ENCODE measurements at places on chromosomes 5 and 9. TPM values are rescaled to one million over a fixed set of nuclear protein-coding genes. Genes with fewer than 3 reads are reported as not detected.

Gene PCDHA10
- total RNA-seq, result 2.9 TPM

Gene CYLC2
- not detected for total RNA-seq

Gene SLC4A9
- 0.18 TPM for total RNA-seq

Gene BRINP1
- total RNA-seq, result not detected

Gene MRNIP
- total RNA-seq, result 54.4 TPM

Gene TICAM2
- 5.9 TPM for total RNA-seq

Gene CCDC180
- total RNA-seq, result 8.2 TPM

- no peak for DNase-seq
Observed at GRCh38 chr5:160556846-160557245, 135.2 kb downstream of the PTTG1 start.

GRCh38 chr5:17228821-17229291, 11.4 kb downstream of the BASP1 start:
- DNase-seq, result no peak

DNA sequence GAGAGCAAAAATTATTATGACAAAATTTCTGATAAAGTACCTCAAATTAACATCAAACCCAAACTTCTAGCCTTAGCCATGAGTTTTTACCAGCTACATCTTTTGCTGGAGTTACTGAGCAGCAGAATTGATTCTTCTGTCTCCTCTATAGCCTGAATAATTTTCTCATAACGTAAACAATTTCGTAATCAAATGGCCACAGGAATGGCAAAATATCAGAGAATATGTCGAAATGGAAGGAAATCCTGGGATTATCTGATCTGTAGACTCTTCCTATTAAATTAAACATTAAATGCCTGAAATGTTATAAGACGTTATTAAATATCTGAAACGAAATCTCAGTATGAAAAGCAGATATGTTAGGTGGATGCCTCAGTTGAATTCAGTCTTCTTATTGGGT, 41.1 kb downstream of the LURAP1L start:
- DNase-seq, result no peak

- DNase-seq, result no peak
Observed at GRCh38 chr5:84450617-84451414, 66.1 kb upstream of the EDIL3 start.

DNA sequence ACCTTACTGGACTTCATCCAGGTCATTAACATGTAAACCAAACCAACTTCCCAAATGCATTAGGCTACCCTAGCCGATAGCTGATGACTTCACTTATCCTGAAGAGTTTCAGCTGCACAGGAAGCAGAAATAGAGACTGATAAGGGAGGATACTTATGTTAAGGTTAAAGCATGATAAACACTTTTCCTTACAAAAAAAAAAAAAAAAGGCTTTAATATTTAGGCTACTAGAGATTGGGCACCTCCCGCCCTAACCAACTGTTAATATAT, 1.6 kb upstream of the MEF2C start:
- no peak for DNase-seq

DNA sequence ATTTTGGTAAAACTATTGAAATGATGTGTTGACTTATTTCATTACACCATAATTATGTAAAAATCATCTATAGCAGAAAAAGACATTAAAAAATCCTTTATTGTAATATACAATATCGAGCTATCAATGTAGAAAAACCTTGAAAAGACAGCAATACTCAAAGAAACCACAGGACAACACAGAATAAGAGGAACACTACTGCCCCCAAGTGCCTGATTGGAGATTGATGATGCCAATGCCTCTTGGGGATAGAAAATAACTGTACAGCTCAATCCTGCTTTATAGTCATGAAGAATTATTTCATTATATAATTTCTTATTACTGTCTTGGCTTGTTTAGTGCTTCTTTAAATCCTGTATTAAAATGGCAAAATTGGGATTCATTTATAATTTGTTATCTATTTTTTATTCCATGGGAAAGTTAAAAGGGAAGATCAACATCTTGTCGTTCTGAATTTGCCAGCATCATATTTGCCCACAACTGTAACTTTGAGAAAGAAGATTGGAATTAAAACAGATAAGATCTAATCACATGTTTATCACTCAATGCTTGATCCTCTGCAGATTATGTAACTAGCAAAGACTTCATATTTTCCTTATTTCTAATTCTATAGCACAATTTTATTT, 337.5 kb downstream of the CDH9 start:
- no peak for DNase-seq

- DNase-seq, result peak; percentile 51
Observed at GRCh38 chr5:161803-162110, 29.5 kb upstream of the LRRC14B start.

GRCh38 chr5:133391354-133392136, 220.8 kb downstream of the FSTL4 start:
- DNase-seq, result no peak

GRCh38 chr9:130772185-130772584, 62.9 kb upstream of the ABL1 start:
- DNase-seq, result no peak

GRCh38 chr5:76927961-76928360, 24.9 kb upstream of the CRHBP start:
- no peak for DNase-seq

GRCh38 chr9:68979538-68980314, 34.2 kb downstream of the PRKACG start:
- DNase-seq, result no peak

DNA sequence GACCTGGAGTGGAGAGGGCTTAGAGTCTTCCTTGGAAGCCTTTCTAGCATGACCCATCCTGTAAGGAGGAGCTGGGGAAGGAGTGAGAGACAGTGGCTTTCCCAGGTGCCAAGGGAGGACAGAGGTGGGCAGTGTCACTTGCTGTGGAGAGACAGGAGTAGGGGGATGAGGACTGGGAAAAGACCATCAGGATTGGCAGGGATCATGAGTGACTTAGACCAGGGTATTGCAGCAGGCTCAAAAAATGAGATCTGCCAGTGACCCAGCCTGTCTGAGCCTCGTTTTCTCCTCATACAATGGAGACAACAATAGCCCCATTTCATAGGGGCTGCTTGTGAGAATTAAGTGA, 2.4 kb downstream of the TMOD1 start:
- no peak for DNase-seq

DNA sequence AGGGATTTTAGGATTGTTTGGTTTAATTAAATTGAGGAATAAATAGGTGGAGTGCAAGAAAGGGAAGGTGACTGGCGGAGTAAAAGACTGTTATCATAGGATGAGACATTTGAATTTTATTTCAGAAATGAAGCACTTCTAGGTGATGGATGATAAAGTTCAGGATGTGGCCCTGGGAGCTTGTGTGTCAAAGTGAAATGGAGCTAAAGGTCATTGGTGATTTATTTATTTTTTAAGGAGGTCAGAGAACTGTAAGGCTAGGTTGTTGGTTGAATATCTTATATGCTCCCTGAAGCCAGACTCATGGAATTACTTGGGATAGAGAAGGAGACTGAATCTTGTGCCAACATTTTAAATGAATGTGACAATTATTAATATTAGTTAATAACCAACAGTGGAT, 40.5 kb downstream of the PBX3 start:
- no peak for DNase-seq

DNA sequence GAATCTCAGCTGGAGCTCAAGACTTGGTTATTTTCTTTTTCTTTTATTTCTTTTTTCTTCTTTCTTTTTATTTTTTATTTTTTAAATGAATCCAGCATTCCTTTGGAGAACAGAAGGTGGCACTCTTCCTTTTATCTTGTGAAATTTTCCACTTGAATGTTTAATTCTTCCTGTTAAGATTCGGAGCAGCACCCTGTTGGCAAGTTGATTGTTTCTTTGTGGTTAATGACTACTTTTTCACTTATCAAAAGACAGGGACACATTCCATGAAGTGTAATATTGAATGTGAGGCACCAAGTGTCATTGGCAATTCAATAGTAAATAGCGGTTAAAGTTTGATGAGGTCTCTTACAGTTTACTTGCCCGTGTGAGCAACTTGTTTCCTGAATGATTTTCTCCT, 240.5 kb upstream of the CHD1 start:
- no peak for DNase-seq

DNA sequence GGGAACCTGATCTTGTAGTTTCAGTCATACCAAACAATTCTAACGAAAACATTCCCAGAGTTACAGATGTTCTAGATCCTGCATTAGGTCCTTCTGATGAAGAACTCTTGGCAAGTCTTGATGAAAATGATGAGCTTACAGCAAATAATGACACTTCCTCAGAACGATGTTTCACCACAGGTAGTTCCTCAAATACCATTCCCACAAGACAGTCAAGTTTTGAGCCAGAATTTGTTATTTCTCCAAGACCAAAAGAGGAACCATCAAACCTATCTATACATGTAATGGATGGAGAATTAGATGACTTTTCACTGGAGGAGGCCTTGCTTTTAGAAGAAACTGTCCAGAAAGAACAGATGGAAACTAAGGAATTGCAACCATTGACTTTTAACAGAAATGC, 21.0 kb downstream of the RMI1 start:
- DNase-seq, result no peak

Measured in sciatic nerve (tissue), 2 donors.